ENCODE measurements at places on chromosomes 3 and 15.

DNA sequence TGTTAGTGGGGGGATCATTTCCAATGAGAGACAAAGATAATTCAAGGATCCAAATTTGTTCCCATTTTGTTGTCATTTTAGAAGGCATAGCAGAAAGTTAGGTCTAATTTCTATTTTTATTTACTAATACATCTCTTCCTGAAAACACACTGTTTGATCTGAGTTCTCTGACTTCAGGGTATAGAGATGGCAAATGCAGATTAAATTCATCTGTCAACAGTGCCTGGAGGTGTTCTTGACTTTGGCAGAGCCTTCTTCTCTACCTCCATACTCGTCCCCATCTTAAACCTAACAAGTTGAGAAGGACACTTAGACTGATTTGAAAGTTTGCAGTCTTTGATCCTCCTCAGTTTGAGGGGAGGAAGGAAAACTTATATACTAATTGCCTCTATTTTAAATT lies 308.2 kb downstream of the SOX2 start:
- no peak for DNase-seq

DNA sequence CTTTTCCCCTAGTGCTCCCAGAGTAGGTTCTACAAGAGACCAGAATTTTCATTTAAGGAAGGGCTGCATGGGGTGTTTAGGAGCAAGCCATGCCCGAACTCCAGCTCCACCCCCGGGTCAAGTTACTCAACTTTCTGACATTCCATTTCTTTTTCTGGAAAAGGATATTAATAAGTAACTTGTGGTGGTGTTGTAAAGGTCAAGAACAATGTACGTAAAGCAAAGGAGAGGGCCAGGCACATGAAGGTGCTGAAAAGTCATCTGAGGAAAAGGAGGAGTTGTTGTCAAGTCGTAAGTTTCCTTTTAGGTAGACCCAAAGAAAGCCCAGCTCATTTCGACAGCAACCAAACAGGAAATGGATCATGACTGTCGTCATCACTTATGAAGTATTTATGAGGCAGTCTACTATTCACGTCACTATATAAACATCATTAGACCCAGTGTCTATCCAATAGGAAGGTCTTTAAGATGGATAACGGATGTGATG lies 319.6 kb upstream of the IL12A start:
- DNase-seq: no peak

- DNase-seq: no peak
Observed at GRCh38 chr3:171374260-171374659, 85.9 kb downstream of the TNIK start.

- no peak for DNase-seq
Observed at GRCh38 chr3:56355570-56356185, 112.6 kb downstream of the ERC2 start.

DNA sequence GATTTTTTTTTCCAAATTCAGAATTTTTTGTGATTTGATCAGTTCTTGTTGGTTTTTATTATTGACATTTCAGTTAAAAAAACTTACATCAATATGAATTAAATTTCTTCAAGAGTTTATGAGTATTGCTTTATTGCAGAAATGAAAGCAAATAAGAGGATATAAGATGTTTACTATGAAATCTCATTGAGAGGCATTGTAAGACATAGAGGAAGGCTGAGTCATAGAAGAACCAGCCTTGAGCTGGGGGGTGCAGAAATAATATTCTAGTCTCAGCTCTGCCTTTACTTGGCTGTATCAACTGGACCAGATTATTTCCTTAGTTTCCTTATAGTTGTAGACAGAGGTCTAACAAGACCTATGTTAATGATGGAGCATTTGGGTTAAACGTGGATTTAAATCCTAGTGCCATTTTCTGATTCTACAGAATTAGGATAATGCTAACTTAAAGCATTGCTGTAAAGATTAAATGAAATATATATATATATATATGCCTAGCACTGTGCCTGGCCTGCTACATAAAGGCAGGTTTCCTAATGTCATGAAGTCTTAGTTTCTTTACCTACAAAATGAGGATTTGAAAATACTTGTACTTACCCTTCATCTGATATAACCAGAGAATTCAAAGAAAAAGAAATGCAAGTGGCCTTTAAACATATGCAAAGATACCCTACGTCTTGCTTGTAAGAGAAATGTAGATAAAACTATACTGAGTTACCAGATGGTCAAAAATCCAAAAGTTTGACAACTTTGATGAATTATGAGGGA lies 7.3 kb downstream of the FAM98B start:
- no peak for DNase-seq

- DNase-seq: no peak
Observed at GRCh38 chr3:144737281-144737680, 765.7 kb downstream of the DIPK2A start.

DNA sequence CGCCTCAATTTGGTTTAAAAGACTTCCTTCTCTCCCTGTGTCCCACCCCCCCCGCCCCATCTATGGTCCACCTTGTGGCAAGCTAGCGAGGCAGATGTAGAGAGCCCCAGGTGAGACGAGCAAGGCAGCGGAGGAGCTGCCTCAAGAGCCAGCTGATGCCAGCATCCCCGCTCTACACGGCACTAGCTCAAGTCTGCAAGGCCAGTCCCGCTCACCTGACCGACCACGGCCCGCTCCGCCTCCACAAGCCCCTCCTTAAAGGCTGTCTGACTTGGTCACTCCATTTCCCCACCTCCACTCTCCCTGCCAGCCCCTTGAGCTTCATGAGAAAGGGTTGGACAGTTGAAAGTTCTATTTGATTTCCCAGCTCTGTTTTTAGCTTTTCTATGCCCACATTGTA lies 56.2 kb upstream of the IGF1R start:
- DNase-seq: no peak

DNA sequence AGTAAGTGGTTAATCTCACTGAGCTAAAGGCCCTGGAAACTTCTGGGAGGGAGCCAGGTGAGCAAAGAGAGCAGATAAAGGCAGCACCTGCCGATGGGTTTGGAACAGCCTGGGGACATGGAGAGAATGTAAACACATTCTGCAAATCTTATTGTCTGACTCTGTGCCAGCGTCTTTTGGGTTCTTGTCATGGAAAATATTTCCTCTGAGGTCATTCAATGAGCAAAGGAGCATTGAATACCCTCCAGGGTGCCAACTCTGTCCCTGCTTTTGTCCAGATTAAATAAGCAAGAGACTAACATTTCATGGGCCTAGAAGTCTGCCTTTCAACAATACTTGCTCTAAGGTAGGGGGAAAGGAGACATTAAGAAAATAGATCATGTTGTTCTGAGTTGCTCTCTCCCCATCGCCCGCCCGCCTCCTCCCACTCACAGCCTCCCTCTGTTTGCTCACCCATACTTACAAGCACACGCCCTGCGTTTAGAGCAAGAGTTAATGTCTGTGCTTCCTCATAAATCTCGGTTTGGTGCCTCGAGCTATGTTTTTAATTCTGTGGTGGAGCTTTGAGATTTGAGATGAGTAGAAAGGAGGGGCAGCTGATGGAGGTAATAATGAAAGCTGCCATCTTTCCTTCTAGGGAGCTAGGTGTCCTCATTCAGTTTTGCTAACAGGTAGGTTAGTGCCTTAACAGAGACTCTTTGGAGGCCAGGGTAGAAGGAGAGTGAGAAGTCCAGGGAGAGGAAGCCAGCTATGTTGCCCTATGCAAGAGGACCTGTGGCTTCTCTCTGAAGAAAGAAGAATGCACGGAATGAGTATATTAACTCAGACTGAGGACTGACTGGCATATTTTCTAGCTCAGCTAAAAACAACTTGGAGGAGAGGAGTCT lies 132.9 kb downstream of the TPRG1 start:
- peak; percentile 30 for DNase-seq

DNA sequence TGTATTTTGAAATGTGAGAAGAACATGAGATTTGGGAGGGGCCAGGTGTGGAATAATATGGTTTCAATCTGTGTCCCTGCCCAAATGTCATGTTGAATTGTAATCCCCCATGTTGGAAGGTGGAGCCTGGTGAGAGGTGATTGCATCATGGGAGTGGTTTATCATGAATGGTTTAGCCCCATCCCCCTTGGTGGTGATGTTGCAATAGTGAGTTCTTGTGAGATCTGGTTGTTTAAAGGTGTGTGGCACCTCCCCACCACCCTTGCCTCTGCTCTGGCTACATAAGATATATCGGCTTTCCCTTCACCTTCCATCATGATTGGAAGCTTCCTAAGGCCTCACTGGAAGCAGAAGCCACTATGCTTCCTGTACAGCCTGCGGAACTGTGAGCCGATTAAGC lies 23.9 kb upstream of the TMEM108 start:
- no peak for DNase-seq

- no peak for DNase-seq
Observed at GRCh38 chr3:137852391-137852830, 88.3 kb downstream of the SOX14 start.

DNA sequence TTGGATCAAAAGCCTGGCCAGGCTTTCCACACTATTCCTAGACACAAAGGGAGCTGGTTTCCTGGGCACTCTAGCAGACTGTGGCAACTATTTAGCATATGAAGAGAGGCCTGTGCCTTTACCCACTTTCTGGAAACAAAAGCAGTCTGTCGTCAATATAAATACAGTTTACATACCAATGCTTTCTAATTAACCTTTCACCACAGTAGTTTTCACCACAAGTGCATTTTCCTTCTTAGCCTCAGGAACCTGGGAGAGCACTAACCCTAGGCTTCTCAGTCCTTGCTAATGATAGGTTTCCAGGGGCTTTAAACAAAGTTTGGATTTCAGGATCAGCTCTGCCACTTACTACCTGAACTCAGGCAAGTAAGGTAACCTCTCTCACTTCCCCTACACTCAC lies 499.1 kb downstream of the MAGI1 start:
- no peak for DNase-seq

GRCh38 chr3:172138193-172138537 lies 98.8 kb downstream of the FNDC3B start:
- DNase-seq: no peak

DNA sequence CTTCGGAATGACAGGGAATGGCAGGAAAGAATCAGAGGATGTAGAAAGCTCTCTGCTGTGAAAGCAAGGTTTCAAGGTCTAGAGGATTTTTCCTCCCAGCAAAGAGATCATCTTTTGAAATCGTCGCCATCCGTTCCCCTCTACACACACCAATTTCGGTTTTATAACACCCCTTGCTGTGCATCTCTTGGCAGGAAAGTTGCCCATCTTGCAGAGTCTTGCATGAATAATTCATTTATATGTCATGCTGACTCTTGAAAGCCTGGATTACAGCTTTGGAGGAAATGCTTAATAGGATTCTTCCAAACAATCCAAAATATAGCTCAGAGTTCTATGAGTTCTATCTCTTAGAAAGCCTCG lies 262.7 kb downstream of the CHL1 start:
- DNase-seq: no peak

DNA sequence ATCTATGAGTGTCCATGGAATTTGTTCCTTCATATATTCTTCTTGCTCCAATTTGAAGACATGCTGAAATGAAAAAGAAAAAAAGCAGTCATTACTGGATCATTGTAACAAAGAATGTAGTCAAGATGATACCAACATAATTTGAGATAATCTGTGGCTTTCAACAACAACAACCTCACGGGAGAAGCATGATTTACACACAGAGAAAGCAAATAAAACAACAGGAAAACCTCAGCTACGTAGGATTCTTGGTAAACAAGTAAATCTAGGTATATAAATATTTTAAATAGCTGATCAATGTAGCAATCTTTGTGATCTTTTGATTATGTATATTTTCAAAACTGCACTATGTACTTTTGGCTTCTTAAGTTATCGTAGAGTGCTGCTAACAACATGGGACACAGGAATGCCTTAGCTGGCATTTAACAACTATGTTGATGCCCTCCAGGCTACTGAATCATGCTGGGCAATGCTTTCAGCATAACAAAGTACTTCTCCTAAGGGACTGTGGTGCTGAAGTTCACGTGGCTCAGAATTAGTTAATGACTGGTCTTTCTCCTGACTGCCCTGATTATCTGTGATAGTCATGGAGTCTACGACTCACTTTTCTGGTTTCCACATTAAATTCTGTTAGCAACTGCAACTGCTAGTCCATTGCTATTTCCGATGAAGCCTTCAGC lies 96.5 kb upstream of the MYO5C start:
- no peak for DNase-seq

- DNase-seq: no peak
Observed at GRCh38 chr3:10980312-10980711, 12.2 kb upstream of the SLC6A1 start.

GRCh38 chr3:137041251-137041650 lies 83.5 kb downstream of the IL20RB start:
- no peak for DNase-seq

DNA sequence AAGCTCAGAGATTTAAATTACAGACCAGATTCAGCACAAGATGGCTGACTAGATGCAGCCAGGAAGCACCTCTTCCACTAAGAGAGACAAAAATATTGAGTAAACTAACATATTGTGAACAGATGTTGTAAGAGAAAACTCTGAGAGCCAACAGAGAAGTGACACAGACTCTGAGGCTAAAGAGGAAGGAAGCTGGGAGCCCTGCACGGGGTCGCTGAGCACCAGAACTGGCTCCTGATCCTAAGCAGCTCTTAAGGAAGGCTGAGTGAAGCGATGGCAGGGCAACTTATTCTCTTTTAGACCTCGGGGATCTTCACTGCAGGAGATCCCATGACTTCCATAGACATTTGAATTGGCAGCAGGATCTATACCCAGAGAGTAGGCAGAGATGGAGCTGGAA lies 578.0 kb upstream of the GRM7 start:
- DNase-seq: no peak

DNA sequence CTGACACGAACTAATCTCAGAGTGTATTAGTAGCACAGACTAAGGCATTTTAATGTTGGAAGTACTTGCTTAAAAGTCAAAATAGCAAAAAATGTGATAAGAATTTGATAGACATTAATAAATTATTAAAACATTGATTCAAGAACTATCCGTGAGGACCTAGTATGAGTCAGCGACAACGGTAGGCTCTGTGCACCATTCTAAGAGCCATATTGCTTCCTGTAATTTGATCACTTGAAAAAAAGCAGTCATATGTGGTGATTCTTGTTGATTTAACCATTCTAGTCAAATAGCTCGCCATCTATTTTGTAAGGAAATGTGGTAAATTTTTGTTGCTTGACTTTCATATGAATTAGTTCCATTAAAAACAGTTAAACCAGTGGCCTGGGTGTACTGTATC lies 534.9 kb upstream of the ARRDC4 start:
- no peak for DNase-seq

GRCh38 chr15:80500021-80500420 lies 95.8 kb downstream of the ARNT2 start:
- no peak for DNase-seq

GRCh38 chr15:100220058-100220768 lies 121.6 kb downstream of the ADAMTS17 start:
- no peak for DNase-seq

- DNase-seq: no peak
Observed at GRCh38 chr15:58396181-58396580, 35.6 kb upstream of the LIPC start.
